ENCODE measurements at places on chromosomes 6 and 20.

DNA sequence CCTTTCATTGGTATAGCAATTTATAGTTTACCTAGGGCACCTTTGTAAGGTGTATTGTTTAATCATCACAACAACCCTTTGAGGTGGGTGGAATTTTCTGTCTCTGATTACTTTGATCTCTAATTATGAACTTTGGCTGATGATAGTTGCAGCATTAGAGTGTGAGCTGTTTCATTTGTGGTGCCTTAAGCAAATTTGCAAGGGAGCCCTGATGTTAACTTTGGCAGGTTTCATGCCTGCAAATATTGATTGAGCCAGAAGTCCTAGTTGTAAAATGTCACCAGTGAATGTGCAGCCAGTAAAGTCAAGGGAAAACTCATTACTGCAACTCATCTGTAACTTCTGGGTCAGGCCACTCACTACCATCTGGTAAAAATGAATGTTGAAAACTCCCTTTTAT is 29.8 kb downstream of the CTNNBL1 start:
- DNase-seq = no peak
- no peak overlapping the region for H3K27ac ChIP-seq
- H3K4me3 ChIP-seq = no peak overlapping the region
- no peaks in the 10 kb centered on the region for H3K27me3 ChIP-seq

- no peak overlapping the region for H3K27ac ChIP-seq
- no peaks in the 10 kb centered on the region for H3K36me3 ChIP-seq
- no peak overlapping the region for H3K4me3 ChIP-seq
- no peaks in the 10 kb centered on the region for H3K27me3 ChIP-seq
Observed at GRCh38 chr20:52130406-52130805, 61.2 kb downstream of the ZFP64 start.

GRCh38 chr20:20212675-20213096 is 155.2 kb upstream of the INSM1 start:
- peaks cover 5% of the 10 kb centered on the region for H3K27me3 ChIP-seq
- no peak for DNase-seq
- H3K27ac ChIP-seq = no peak overlapping the region
- no peaks in the 10 kb centered on the region for H3K36me3 ChIP-seq

DNA sequence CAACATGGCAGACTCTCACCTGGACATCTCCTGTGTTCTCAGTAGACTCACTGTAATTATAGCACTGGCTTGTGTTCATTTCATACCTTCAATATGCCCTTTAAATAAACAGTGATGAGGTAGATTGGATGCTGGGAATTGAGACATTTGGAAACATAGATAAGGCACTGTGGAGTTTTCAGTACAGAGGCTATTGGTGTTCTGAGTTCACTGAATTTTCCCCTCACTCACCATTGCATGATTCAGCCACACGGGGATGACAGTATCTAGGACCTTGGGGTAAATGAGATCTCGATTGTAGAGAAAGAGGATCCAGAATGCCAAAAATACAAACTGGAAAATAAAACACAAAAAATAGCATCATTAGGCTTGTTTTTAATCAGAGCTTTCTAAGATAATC is 12.6 kb downstream of the ADTRP start:
- H3K4me1 ChIP-seq = peaks cover 26% of the 10 kb centered on the region
- no peaks in the 10 kb centered on the region for H3K36me3 ChIP-seq
- H3K4me3 ChIP-seq = no peak overlapping the region
- no peaks in the 10 kb centered on the region for H3K27me3 ChIP-seq

- no peak overlapping the region for H3K27ac ChIP-seq
- H3K4me3 ChIP-seq = no peak overlapping the region
- H3K27me3 ChIP-seq = no peaks in the 10 kb centered on the region
- no peak for DNase-seq
- H3K36me3 ChIP-seq = no peaks in the 10 kb centered on the region
Observed at GRCh38 chr20:3328501-3328900, 79.0 kb downstream of the DNAAF9 start.

Data from transverse colon (tissue), 4 donors.